ENCODE measurements at places on chromosomes 2 and 18. TPM values are rescaled to one million over a fixed set of nuclear protein-coding genes. Genes with fewer than 3 reads are reported as not detected.

Gene M1AP
- total RNA-seq = not detected

Gene ZNF396
- not detected for total RNA-seq

Gene CAPN13
- total RNA-seq = not detected

Gene ERFE
- 1.3 TPM for total RNA-seq

Gene NDUFAF7
- 8.5 TPM for total RNA-seq

Gene MAP3K19
- not detected for total RNA-seq

Gene ILKAP
- total RNA-seq = 25.6 TPM

Gene CHRNA1
- total RNA-seq = 0.07 TPM

Gene GPR45
- not detected for total RNA-seq

Gene MAP2
- total RNA-seq = 29.4 TPM

Gene FAM98A
- 35.5 TPM for total RNA-seq

Gene UGT1A8
- not detected for total RNA-seq

Gene GPR39
- total RNA-seq = 0.07 TPM

Gene CRYGB
- total RNA-seq = not detected

Gene CROCC2
- total RNA-seq = not detected

Gene VWA3B
- not detected for total RNA-seq

Gene GPR35
- not detected for total RNA-seq

Gene NOSTRIN
- total RNA-seq = 11.0 TPM

Gene POMC
- total RNA-seq = 6.3 TPM

Gene NCKAP5
- 0.49 TPM for total RNA-seq

Gene LRP2
- not detected for total RNA-seq

Gene CAD
- total RNA-seq = 47.2 TPM

Gene CAPN14
- not detected for total RNA-seq

Gene TLX2
- not detected for total RNA-seq

Gene HOXD10
- 7.5 TPM for total RNA-seq

Gene ROCK1
- total RNA-seq = 20.4 TPM

Gene LAMA1
- 0.25 TPM for total RNA-seq

Gene SERPINB13
- total RNA-seq = not detected

Gene CRYGC
- total RNA-seq = not detected

Gene IL18R1
- 1.00 TPM for total RNA-seq

Gene INO80B
- 17.2 TPM for total RNA-seq

Gene FLACC1
- total RNA-seq = not detected

Gene FBXO15
- not detected for total RNA-seq

Gene GCG
- not detected for total RNA-seq

Gene SCYGR4
- not detected for total RNA-seq

Gene CHRNG
- total RNA-seq = not detected

Gene B3GNT7
- total RNA-seq = 1.3 TPM

Gene TMEM247
- not detected for total RNA-seq

Gene TMEM18
- total RNA-seq = 24.7 TPM

Gene REG3A
- total RNA-seq = not detected

Gene FBXO48
- 0.84 TPM for total RNA-seq

Gene TMEM37
- total RNA-seq = 0.33 TPM

Gene SNRNP200
- total RNA-seq = 83.0 TPM

Gene CPO
- not detected for total RNA-seq

Gene LYG1
- total RNA-seq = not detected

Gene SF3B6
- total RNA-seq = 209 TPM
